ENCODE measurements at places on chromosomes 3 and 15.

DNA sequence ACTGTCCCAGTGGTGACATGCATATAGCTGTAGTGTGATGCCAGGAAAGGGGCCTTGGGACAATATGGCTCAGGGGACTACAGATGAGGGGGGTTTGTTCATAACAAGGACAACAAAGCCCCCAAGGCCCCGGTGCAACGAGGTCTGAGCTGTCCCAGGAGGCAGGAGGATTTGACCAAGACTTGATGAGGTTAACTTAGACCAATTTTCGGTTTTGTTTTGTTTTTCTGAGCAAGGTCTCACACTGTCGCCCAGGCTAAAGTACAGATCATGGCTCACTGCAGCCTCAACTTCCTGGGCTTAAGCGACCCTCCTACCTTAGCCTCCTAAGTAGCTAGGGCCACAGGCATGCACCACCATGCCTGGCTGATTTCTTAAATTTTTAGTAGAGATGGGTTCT lies 23.8 kb downstream of the EFCAB12 start:
- no peak for DNase-seq

DNA sequence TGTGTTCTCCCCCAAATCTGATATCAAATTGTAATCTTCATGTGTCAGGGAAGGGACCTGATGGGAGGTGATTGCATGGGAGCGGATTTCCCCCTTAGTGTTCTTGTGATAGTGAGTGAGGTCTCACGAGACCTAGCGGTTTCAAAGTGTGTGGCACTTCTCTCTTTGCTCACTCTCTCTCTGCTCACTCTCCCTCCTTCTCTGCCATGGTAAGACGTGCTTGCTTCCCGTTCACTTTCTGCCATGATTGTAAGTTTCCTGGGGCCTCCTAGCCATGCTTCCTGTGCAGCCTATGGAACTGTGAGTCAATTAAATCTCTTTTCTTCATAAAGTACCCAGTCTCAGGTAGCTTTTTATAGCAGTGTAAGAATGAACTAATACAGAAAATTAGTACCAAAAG lies 30.6 kb upstream of the OR5H6 start:
- no peak for DNase-seq

- DNase-seq, result no peak
These were observed 6.0 kb downstream of the NXPE3 start for GRCh38 chr3:101784855-101785613.

GRCh38 chr3:58698246-58698645 lies 31.7 kb upstream of the FAM3D start:
- DNase-seq, result no peak

DNA sequence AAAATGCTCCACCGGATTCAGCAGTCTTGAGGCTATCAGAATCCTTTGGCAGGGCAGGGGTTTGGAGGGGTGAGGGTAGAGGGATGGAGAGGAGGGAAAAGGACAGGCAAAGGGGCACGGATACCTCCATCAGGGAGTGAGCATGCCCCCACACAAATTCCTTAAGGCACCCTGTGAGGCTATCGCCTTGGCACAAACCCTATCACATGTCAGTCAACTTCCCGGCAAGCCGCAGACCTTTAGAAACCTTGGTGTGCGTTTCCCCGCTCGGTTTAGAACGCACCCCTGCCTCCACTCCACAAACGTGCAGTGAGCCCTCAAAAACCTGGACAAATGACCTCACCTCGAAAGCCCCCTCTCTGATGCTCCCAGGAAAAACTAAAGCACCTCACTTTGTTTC lies 422 bp upstream of the SETMAR start:
- no peak for DNase-seq

- DNase-seq, result no peak
These were observed 61.9 kb downstream of the PTPN9 start for GRCh38 chr15:75517233-75517632.

GRCh38 chr3:78645628-78646310 lies 1122.0 kb downstream of the ROBO1 start:
- DNase-seq, result peak; percentile 62

GRCh38 chr15:65006876-65007275 lies 17.2 kb upstream of the SPG21 start:
- DNase-seq, result no peak

DNA sequence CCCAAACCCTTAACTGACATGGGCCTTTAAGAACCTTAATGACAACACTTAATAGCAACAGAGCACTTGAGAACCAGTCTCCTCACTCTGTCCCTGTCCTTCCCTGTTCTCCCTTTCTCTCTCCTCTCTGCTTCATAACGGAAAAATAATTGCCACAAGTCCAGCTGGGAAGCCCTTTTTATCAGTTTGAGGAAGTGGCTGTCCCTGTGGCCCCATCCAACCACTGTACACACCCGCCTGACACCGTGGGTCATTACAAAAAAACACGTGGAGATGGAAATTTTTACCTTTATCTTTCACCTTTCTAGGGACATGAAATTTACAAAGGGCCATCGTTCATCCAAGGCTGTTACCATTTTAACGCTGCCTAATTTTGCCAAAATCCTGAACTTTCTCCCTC lies 49.9 kb downstream of the PGPEP1L start:
- no peak for DNase-seq

- DNase-seq, result no peak
These were observed 754 bp downstream of the B3GNT5 start for GRCh38 chr3:183253528-183254486.

DNA sequence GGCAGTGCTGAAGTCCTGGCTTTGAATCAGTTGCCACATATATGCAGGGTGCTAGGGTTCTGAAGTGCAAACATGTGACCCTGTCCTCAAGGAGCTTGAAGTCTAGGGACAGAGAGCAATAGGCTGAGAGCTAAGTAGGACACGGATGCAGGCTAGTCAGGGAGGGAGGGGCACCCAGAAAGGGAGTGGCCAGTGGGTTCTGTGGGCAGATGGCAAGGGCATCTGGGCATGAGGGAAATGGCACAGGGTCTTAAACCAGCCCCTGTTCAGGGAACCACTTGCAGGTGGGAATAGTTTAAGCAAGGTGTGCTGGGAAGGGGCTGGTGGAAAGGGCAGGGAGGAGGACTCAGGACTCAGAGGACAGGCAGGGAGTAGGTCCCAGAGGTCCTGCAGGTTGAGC lies 46.4 kb upstream of the EPHB1 start:
- no peak for DNase-seq

DNA sequence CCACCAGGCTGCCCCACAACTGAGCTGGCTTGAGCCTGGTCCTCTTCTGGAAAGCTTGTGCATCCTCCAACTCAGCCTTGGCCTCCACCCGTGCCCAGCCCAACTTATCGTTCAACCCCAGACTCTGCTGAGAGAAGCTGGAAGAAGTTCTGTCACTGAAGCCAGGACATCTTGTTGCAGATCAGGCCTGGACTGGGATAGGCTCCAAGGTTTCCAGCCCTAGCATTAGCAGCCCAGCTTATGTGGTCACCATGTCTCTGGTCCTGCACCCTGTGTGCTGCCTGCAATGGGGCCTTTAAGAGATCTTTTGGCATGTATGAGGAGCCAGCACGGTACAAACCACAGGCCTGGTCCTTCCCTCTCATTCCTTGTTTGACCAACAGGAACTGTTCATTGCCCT lies 15.2 kb upstream of the CAMP start:
- no peak for DNase-seq

DNA sequence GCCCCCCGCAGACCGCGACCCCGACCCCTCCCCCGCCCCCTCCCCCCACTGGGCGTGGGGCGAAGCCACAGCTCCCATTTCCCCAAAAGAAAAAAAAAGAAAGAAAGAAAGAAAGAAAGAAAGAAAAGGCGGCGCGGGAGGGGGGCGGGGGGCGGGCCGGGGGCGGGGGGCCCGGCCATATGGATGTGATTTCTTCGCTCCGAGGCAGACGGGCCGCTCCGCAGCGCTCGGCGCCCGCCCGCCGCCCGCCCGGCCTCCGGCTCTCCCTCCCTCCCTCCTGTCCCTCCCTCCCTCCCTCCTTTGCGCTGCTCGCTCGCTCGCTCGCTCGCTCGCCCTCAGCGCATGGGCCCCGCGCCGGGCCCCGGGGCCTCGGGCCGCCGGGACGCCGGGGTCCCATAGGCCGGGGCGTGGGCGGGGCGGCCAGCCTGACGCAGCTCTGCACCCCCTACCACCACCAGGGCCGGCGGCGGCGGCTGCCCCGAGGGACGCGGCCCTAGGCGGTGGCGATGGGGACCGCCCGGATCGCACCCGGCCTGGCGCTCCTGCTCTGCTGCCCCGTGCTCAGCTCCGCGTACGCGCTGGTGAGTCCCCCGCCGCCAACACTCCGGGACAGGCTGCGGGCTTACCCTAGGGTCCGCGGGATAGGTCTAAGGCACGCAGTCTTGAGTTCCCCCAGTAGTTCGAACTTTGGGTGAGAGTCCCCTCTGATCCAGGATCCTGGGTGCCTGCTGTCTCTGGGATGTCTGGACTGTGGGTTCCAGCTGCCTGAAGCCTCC lies 5.7 kb downstream of the PTH1R start:
- DNase-seq, result no peak

DNA sequence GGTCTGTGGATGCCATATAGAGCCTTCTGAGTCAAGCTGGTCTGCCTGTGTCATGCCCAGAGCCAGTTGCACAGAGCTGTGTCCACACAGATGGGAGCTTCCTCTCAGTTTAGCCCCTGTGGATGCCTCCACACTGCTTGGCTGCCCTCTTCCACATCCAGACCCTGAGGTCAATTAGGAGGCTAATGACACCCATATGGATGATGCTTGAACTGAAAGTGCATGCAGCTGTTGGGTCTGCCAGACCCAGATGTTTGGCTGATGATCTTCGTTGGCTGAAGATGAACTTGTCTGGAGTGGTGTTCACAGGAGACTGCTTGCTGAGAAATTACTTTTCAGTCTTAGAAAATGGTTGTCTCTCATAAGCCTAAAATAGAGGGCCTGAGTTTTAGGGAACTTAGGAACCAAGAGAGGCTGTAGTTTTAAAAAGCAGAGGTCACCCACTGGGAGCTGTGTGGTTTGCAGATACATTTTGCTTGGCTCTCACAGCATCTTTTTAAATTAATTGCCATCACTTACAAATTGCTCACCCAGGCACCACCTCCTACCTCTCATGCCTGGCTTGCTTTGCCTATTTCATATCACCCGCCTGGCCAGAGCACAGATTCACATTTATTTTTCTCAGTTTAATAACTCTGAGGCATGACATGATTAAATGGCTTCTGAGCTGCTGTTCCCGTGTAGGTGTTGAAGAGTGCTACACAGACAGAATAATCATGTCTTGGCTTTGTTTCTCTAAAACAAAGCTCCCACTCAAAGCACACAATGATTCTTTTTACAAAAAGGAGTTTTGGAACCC lies 176.1 kb downstream of the MINAR1 start:
- DNase-seq, result no peak

GRCh38 chr15:73318463-73319351 lies 50.1 kb downstream of the HCN4 start:
- DNase-seq, result peak; percentile 11

DNA sequence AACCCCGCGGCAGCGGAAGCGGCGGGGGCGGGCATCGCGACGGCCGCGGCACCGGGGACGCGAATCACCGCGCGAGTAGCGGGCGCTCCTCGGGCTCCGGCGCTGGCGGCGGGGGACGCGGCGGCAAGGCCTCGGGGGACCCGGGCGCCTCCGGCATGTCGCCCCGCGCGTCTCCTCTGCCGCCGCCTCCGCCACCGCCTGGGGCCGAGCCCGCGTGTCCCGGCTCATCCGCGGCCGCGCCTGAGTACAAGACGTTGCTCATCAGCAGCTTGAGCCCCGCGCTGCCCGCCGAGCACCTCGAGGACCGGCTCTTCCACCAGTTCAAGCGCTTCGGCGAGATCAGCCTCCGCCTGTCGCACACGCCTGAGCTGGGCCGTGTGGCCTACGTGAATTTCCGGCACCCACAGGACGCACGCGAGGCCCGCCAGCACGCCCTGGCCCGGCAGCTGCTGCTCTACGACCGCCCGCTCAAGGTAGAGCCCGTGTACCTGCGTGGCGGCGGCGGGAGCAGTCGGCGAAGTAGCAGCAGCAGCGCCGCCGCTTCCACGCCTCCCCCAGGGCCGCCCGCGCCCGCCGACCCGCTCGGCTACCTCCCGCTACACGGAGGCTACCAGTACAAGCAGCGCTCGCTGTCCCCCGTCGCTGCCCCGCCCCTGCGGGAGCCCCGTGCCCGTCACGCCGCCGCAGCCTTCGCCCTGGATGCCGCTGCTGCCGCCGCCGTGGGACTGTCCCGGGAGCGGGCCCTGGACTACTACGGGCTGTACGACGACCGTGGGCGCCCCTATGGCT lies 675 bp downstream of the RBM15B start:
- DNase-seq, result no peak

DNA sequence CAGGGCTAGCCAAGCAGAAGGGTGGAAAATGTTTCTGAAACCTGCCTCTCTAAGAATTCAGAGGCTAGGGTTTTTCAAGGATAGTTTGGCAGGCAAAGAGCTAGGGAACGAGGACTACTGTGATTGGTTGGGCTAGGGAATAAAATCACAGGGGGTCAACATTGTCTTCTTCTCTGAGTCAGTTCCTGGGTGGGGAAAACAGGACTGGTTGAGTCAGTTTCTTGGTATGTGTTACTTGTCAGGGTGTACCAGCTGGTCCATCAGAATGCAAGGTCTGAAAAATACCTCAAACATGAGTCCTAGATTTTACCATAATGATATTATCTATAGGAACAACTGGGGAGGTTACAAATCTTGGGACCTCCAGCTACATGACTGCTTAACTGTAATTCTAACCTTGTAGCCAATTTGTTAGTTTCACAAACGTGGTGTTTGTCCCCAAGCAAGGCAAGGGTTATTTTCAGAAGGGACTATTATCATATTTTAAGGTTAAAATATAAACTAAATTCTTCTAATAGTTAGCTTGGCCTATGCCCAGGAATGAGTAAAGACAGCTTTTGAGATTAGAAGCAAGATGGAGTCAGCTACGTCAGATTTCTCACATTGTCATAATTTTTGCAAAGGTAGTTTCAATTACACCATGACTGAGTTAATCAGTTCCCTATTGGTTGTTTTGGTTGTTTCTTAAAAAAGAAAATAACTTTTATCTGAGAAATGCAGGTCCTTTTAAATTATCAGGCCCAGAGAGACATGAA lies 231.5 kb downstream of the ALCAM start:
- DNase-seq, result no peak

- DNase-seq, result no peak
These were observed 561.3 kb downstream of the NLGN1 start for GRCh38 chr3:173958805-173959204.

GRCh38 chr3:21372316-21372715 lies 378.7 kb downstream of the ZNF385D start:
- DNase-seq, result no peak

- no peak for DNase-seq
These were observed 59.3 kb upstream of the RAD18 start for GRCh38 chr3:9022305-9023225.

DNA sequence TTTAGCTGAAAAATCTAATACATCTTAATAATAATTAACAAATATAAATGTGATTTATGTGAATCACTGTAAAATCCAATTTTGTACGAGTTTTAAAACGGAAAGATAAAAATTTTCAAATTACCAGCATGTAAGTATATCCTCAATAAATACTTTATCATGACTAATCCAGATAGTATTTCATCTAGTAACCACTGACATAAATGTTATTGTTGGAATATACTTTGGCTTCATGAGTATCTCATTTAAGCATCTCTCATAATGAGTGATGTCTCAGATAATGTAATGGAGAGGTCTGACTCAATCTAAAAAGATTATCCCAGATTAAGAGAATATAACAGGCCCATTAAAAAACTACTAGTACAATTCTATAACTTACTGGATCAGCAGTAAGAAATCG lies 216.3 kb downstream of the STAG1 start:
- no peak for DNase-seq

GRCh38 chr3:18723206-18723810 lies 298.2 kb upstream of the SATB1 start:
- no peak for DNase-seq

Measured in NCI-H748 treated with DMSO at 0.1 percent for 48 hours (cell line).